ENCODE measurements at places on chromosomes 2 and 18.

- DNase-seq: no peak
These were observed 71.4 kb upstream of the MBOAT2 start for GRCh38 chr2:9074930-9075329.

- DNase-seq: no peak
These were observed 41.5 kb upstream of the LTBP1 start for GRCh38 chr2:32905270-32905669.

- no peak for DNase-seq
These were observed 136.7 kb downstream of the MBP start for GRCh38 chr18:76995896-76996295.

- DNase-seq: no peak
These were observed 87.2 kb downstream of the PHLPP1 start for GRCh38 chr18:62802523-62802922.

GRCh38 chr2:143720095-143720664 lies 591.0 kb downstream of the ARHGAP15 start:
- DNase-seq: no peak

GRCh38 chr2:219291910-219292490 lies 12.8 kb downstream of the DNAJB2 start:
- no peak for DNase-seq

DNA sequence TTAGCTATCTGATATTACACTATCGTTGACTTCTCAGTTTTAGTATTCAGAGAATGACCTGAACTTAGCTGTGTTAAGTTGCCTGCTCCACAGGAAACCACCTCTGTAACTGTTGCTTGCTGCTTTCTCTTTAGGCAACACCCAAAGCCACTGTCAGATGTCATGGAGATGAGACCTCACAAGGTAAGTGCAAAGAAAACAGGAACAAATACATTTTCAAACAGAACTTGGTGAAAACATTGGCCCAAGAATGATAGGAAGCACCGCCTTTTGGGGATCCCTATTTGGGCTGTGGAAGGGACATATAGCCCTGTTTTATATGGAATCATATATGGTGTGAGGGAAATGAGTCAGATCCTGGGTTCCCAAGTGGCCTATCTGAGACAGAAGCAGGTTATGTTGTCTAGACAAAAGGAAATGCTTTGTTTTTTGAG lies 143.4 kb downstream of the UBE2E3 start:
- peak; percentile 26 for DNase-seq

DNA sequence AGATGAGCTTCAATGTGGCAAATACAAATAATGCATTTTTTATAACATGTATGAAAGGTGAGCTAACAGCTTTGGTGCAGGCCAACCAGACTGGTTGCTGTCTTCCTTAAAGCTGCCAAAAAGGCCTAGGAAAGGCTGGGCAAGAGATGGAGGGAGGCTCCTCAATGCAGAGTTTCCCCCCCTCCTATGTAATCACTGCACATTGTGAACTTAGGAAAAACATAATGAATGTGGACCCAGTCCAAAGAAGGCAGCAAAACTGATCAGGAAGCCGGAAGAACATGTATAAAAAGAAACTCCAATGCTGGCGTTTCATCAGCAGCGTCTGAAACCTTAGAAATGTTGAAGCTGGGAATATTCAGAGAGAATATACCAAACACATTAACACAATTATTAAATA lies 84.2 kb upstream of the LYPD6 start:
- DNase-seq: no peak

GRCh38 chr2:21288299-21288698 lies 164.5 kb downstream of the TDRD15 start:
- DNase-seq: no peak

DNA sequence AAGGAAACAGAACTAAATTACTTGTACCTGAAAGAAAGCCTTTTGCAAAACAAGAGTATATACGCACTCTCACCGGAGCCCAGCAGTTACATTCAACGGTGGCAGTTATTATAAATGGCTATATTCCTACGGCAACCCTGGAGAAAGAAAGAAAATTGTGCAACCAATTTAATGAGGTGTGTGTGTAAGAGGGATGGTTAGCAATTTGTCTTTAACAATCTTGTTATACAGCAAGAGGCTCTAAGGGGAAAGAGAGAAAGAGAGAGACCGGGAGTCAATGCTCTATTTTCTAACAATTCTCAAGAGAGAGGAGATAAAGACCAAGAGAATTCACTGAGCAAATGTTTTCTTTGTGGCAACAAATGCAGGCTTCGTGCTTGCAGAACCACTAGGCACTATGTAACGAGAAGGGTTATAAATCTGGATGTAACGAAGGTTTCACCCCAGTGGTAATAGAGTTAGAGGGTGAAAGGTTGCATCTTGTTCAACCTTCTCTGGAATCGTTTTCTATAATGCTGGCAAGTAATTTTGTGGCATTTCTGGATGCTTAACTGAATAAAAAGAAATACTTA lies 359.1 kb upstream of the SPRED2 start:
- DNase-seq: no peak

DNA sequence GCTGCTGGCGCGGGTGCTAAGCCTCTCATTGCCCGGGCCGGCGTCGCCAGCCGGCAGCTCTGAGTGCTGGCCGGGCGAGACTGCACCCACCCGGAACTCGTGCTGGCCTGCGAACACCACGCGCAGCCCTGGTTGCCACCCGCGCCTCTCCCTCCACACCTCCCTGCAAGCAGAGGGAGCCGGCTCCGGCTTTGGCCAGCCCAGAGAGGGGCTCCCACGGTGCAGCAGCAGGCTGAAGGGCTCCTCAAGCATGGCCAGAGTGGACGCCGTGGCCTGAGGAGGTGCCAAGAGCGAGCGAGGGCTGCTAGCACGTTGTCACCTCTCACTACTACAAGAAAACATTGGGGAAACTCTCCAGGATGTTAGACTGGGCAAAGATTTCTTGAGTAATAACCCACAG lies 98.6 kb downstream of the SPIRE1 start:
- no peak for DNase-seq

DNA sequence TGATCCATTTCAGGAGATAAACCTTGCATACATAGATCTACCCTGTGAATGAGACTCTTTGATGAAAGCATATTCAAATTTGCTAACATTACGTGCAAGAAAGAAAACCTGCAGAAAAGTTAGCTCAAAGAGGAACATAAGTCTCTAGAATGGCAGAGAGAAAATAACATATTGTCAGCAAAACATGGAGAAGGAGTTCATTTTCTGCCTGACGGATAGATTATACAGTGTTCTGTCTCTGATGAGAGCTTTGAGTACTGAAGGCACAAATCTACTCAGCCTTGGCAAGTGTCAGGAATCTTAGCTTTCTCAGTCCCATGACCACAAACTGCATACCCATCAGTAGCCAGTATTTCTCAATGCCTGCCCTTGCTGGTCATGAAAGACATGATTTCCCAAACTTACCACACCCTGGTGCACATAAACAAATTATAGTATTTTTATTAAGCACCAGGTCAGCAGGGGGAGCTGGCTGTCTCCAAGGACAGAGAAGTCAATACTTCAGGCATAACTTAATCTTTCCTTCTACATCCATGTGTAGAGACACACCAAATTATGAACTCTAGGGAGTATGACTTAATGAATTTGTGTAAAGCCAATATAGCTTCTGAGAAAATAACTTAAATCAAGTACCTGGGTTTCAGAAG lies 401.2 kb upstream of the SOX11 start:
- no peak for DNase-seq

DNA sequence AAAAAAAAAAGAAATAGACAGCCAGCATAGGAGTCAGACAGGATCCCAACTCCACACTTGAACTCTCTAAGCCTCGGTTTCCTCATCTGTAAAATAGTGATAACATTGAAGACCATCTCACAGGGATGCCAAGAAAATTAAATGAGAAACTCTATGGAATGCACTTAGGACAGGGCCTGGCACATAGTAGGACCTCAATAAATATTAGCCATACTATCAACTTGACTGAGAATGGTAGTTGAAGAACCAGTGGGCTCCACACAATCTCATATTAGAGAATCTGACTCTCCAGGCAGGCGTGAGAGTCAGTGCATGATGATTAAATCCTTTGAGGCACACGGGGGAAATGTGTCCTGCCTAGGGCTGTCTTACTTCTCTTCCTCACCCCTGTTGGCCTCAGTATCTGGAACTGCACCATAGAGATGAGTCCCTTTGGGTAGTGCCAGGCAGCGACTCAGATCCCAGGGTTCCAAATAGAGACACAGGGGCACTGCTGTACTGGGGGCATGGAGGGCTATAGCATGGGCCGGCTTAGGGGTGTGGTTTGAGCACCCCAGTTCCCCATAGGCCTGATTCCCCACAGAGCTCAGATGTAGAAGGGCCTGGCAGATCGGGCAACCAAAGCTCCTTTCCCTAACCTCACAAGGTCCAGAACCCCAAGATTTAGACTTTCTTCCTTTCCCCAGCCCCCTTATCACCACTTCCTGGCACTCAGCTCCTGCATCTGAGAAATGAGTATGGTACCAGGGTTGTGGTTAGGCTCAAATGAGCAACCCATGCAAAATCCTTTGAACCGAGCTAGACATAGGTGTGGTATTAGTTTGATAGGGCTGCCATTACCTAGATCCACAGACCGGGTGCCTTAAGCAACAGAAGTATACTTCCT lies 51.3 kb upstream of the CAB39 start:
- DNase-seq: no peak

DNA sequence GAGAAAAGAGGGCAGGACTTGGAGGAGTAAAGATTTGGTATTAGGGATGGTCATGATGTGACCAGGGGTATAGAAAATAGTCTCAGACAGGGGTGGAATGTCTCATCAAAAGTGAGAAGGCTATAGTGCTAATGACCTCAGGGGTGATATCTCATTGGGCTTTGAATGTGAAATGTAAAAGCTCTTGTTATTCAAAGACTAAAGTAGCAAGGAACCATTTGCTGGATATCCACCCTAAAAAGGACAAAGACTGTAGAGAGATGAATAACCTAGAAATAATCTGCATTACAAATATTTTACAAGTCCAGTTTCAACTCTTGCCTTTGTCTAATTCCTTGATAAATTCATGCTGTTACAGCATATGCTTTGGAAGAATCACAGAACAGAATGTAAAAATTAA lies 224.4 kb downstream of the ICOS start:
- DNase-seq: no peak

DNA sequence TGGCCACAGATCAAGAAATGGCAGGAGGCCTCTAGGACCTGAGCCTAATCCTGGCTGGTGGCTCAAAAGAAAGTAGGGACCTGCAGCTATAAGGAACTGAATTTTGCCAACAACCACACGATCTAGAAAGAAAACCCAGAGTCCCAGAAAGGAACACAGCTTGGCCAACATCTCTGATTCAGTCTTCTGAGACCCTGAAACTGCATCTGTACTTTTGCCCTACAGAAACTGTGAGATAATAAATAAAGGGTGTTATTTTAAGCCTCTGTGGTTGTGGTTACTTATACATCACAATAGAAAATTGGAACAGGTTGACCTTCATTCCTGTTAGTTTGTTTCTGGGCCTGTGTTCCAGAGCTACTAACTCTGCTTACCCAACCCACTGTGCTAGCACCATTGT lies 356.8 kb upstream of the ST6GAL2 start:
- no peak for DNase-seq

GRCh38 chr2:74297391-74297790 lies 45.8 kb downstream of the SLC4A5 start:
- no peak for DNase-seq

DNA sequence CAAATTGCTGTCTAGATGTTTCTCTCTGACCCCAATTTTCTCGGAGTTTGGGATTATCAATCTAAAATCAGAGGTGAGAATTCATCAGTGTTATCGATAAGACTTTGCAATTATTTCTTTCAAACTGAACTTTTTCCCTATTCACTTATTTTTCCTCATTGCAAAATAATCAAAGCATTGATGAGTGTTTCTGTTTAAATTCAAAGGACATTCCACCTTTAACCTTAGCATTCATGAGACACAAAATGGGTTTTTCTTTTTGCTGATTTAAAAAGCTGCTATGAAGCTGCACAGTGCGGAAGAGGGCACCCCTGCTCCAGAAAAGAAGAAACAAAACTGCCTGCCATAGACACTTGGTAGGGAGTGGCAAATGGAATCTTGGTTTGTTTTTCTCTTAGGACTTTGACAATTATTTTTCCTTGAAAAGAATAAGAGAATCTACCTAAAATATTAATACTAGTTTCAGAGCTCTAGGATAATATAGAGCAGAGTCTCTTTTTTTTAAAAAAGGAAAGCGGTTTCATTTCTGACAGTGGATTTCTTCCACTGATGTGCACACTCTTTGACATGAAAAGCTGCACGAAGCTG lies 203.4 kb downstream of the TGIF1 start:
- no peak for DNase-seq

GRCh38 chr2:127570282-127571250 lies 35.1 kb downstream of the MYO7B start:
- DNase-seq: no peak

DNA sequence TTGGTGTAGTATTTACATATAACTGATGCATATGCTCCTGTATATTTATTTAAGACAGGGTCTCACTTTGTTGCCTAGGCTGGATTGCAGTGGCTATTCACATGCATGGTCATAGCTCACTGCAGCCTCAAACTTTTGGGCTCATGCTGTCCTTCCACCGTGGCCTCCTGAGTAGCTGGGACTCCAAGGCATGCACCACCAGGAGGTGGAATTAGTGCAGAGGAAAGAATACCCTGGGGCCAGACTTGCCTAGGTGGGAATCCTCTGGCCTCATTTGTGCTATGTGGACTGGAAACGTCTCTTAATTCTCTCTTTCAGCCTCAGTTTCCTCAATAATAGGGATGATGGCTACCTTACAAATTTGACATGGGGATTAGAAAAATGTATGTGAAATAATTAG lies 2.3 kb downstream of the CEP192 start:
- no peak for DNase-seq

DNA sequence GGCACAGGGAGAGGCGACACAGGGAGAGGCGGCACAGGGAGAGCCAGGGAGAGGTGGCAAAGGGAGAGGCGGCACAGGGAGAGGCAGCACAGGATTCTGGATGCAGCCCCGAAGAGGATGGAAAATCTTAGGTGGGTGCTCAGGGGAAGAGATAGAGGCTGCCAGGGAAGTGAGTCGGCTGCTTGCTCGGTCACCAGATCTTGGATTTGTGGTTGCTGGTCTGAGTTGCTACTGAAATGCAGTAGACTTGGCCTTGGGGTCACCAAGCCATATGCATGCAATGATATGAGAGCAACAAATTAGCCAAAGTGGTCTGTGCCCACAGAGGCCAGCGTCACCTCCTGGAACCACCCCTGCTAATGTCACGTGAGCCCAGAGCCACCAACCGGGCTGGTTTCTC lies 117.2 kb upstream of the SALL3 start:
- DNase-seq: no peak

GRCh38 chr2:168536925-168537466 lies 80.9 kb downstream of the CERS6 start:
- DNase-seq: no peak
